H9 (cell line): ENCODE measurements at places on chromosomes 13 and 19.

DNA sequence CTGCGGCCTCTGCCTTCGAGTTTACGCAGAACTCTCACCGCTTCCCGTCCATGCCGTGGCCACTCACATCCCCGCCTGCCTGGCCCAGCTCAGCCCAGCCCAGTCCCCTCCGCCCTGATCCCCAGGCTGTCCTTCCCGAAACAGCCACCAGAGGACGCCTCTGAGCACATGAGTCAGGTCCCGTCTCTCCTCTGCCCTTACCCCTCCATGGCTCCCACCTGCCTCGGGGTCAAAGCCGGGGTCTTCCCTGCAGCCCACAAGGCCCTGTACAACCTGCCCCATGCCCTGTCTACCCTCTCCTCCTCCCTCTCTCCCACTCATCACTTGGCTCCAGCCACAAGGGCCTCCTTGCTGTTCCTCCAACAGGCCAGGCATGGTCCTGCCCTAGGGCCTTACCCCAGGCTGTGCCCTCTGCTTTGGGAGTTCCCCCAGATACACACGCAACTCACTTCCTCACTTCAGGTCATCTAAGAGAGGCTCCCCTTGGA, 8.1 kb upstream of the SEMA6B start:
- DNase-seq, result peak; percentile 92

DNA sequence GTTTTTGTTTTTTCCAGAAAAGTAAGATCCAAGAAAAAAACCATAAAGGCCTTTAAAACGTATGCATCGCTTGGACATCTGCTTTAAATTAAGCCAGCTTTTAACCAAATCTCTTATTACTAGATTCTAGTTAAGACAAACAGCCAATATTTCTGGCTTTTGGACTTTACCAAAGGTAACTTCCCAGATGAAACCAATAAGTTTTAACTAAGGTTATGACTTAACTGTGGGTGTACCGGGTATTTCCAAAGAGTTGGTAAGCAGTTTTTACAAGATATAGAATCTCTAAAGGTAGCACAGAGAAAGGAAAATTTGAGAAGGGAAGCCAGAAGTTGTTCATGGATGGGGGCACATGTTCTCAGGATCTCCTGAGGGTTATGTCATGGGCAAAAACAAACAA, 34.0 kb downstream of the CEACAM1 start:
- no peak for DNase-seq

GRCh38 chr13:80444240-80445015, 103.5 kb upstream of the SPRY2 start:
- no peak for DNase-seq

- no peak for DNase-seq
These were observed 258.5 kb downstream of the COG6 start for GRCh38 chr13:39913928-39914327.
